ENCODE measurements at places on chromosomes 5 and 9. TPM values are rescaled to one million over a fixed set of nuclear protein-coding genes. Genes with fewer than 3 reads are reported as not detected.

GRCh38 chr9:125803526-125803925 is 56.4 kb downstream of the PBX3 start:
- DNase-seq, result no peak

DNA sequence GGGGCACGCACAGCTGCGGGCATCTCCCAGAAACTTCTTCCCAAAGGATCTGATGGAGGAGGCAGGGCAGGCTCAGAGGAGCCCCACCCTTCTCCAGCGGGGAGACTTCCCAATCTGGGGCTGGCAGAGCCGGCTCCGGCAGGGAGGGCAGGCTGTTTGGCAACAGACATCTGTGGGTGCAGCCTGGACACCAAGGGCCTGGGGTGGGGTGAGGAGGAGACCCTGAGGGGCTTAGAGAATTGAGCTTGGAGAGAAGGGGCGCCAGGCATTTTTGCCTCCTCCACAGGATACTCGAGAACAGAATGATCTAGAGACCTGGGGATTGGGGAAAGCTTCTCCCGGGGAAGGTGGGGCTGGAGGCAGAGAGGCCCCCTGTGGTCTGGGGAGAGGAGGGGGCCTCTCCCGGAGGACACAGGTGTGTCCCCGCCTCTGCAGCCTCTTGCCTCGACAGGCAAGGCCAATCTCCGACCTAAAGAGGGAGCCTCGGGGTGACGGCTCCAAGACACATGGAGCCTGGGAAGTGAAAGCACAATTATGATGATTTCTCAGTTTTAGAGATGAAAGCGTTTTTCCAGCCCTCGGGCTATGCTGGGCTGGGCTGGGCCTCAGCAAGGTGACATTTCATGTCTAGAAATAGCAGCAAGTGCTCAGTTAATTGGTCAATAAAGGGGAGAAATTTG is 8.4 kb downstream of the LHX3 start:
- DNase-seq, result no peak

PCDHA9 gene
- not detected for total RNA-seq

GRCh38 chr5:127335381-127335780 is 44.8 kb downstream of the MEGF10 start:
- DNase-seq, result no peak

NPR3 gene
- 5.6 TPM for total RNA-seq

DNA sequence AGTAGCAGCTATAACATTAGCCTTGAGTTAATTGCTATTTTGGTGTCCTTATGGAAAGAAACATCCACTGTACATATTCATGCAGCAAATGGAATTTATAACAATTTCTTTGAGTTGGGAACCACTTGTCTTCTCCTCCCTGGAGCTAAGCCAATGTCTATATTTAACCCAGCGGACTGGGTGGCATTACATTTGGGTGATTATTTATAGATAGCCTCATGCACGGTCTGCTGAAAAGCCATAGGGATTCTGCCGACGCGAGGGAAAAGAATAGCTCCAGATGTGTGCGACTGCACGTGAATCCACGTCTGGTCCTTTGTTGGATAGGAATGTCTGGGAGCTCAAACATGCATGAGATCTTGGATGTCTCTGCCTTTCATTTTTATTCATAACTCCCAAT is 157.5 kb upstream of the BRINP1 start:
- no peak for DNase-seq

ZNF883 gene
- total RNA-seq, result 1.0 TPM

CCNI2 gene
- total RNA-seq, result 0.06 TPM

PCDHA1 gene
- 0.06 TPM for total RNA-seq

PCDHGA7 gene
- total RNA-seq, result 0.57 TPM

- DNase-seq, result no peak
Measured at GRCh38 chr5:88262116-88262515, 6.5 kb downstream of the TMEM161B start.

SYNPO gene
- total RNA-seq, result 1.9 TPM

- DNase-seq, result no peak
Measured at GRCh38 chr9:111630182-111630963, 761 bp upstream of the DNAJC25 start.

SGCD gene
- total RNA-seq, result 18.9 TPM

ISCA1 gene
- 41.2 TPM for total RNA-seq

GOLM1 gene
- 39.0 TPM for total RNA-seq

DNA sequence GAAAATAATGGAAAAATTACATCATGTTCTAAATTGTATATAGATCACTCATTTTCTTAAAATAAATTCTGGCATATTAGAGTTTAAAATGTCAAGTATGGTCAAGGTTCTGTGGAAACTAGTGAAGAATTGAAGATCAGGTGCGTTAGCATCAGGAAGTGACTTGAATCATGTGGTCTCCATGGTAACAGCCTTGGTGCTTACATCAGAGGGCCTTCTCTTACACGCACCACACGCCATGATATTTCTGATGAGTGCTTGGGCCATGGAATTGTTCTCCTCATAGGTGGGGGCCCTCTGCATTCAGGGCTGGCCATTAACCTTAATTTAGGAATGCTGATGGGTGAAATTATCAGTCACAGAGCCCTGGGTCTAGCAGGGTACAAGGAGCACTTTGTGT is 288.1 kb upstream of the EFNA5 start:
- no peak for DNase-seq

DNA sequence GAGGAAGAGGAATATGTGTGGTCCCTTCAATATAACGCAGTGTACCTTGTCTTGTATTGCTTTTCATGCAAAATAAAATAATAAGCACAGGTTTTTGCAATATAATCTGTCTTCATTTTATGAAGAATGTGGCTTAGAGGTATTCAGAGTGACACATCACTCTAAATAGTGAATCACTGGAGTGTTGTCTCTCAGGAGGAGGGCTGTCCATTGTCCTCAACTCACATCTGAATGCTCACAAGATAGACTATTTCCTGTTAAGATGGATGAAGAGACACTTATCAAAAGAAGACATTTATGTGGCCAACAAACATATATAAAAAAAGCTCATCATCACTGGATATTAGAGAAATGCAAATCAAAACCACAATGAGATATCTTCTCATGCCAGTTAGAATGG is 1147.5 kb upstream of the C9orf72 start:
- no peak for DNase-seq

DNA sequence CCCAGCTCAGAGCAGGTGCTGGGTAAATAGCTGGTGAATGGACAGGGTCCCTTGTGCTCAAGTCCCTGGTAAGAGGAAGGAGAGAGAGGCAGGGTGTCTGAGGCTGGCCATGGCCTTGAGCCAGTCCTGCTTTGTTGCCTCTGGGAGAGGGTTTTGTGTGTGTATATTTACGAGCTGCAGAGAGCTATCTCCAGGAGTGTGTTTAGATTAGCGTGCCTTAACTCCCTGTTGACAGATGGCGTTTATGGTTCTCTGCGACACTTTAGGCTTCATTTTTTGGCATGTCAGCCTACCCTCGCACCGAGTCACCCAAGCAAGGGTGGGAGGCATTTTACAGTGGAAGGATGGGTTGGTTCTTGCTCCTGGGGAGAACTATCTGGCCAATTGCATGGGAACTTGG is 22.2 kb downstream of the HMCN2 start:
- DNase-seq, result no peak

- DNase-seq, result no peak
Measured at GRCh38 chr5:142301540-142301939, 23.3 kb downstream of the SPRY4 start.

- peak; percentile 61 for DNase-seq
Measured at GRCh38 chr9:20044686-20045085, 255.8 kb upstream of the SLC24A2 start.

GRCh38 chr5:160385496-160385895 is 14.4 kb downstream of the FAM200C start:
- DNase-seq, result no peak

SOHLH1 gene
- total RNA-seq, result not detected

DNA sequence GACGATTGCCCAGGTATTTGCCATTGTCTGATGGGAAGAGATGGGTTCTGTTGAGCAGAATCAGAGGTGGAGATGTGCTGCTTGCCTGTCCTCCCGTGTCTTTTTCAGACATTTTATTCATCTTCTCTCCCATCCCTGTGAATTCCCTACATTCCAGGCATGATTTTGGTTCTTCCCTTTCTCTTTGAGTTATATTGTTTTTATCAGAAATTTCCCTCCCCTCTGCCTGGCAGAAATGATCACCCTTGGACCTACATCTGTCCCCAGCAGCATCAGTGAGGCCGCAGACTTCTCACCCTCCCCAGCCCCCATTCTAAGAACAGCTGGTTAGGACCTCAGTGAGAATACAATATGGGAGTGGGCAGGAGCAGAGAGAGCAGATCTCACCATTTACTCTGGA is 640.2 kb downstream of the CCDC171 start:
- DNase-seq, result no peak

MUSK gene
- 71.1 TPM for total RNA-seq

- DNase-seq, result no peak
Measured at GRCh38 chr5:73966451-73966850, 340.5 kb downstream of the ARHGEF28 start.

- DNase-seq, result peak; percentile 85
Measured at GRCh38 chr9:81609782-81610739, 79.3 kb downstream of the TLE1 start.

DPYSL3 gene
- total RNA-seq, result 66.9 TPM

GRCh38 chr5:168603746-168604145 is 24.6 kb upstream of the PANK3 start:
- no peak for DNase-seq

DNA sequence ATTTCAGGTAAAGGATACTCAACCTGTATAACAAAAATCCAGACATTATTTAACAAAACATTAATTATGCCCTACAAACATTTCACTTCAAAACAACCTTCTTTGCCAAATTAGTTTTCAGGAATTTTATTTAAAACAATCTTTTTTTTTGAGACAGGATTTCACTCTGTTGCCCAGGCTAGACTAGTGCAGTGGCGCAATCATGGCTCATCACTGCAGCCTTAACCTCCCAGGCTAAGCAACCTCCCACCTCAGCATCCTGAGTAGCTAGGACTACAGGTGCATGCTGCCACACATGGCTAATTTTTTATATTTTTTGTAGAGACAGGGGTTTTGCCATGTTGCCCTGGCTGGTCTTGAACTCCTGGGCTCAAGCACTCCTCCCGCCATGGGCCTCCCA is 3.9 kb downstream of the FNIP1 start:
- DNase-seq, result no peak

PKD2L2 gene
- not detected for total RNA-seq

KIF4B gene
- total RNA-seq, result 0.06 TPM

GRCh38 chr9:130997395-130997684 is 11.6 kb upstream of the LAMC3 start:
- no peak for DNase-seq

GRCh38 chr5:136639616-136640015 is 274.3 kb upstream of the TRPC7 start:
- no peak for DNase-seq
